ENCODE measurements at places on chromosomes 4 and X.

DNA sequence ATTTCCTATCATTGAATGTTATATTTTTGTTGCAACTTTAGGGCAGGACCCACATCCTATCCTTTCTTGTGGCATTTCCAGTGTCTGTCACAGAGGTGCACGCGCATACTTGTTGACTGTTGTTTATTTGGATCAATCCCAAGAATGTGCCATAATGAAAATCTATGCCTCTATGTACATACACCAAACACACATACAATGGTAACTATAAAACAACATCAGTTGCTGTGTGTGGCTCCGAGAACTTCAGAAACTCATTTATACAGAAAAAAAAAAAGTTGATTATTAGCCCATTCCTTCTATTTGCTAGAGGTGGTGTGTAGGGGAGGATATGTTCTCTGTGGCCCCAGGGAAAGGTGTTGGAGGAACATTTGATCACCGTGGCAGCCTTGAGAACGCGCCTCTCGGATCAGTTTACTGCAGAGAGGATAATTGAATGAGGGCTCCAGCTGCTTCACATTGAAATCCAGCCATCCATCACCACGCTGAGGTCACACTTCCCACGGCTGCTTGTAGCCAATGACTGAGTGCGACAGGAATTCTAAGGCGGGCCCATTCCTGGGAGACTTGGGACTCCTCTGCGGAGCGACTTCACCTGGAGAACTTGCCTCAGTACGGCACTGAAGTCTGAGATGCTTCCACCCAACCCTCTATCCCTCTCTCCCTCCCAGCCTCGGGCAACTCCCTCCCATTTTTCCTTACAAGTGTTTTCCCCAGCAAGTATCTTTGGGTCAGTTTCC, 19.5 kb downstream of the SMPX start:
- no peak for ATAC-seq

DNA sequence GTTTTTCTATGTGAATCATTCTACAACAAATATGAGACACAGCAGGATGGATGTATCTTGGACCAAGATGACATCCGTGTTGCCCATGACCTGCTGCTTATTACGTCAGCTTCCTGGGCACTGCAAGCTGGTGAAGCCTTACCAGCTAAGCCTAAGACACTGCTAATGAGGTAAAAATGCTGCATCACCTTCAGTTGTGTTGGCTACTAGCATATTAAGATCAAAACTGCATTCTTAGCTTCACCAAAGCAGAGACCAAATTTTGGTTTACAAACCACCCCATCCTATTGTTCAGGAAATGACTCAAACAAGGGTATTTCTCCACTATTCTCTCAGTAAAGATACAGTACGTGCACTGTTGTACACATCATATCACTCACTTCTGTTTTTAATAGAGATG, 50.3 kb downstream of the MAML3 start:
- peak; percentile 93 for ATAC-seq

GRCh38 chrX:71147496-71148277, 3.0 kb downstream of the NLGN3 start:
- no peak for ATAC-seq

GRCh38 chr4:42478946-42479345, 81.7 kb downstream of the SHISA3 start:
- ATAC-seq, result no peak

GRCh38 chr4:168167714-168168284, 75.5 kb downstream of the ANXA10 start:
- no peak for ATAC-seq

GRCh38 chrX:141375011-141375760, 132.9 kb upstream of the SPANXC start:
- ATAC-seq, result no peak

DNA sequence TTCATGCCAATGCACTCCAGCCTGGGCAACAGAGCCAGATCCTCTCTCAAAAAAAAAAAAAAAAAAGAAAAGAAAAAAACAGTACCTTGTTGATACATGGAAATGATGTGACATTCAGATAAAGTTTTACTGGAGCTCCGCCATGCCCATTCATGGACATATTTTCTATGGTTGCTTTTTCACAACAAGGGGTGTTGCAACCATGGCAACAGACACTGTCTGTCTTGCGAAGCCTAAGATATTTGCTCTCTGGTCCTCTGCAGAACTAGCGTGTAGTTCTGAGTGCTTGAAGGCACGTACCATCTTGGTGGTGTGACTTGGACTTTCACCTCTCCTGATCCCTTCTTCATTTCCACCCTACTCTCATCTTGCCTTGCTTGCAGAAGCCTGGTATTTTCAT, 53.2 kb downstream of the TBL1X start:
- no peak for ATAC-seq

DNA sequence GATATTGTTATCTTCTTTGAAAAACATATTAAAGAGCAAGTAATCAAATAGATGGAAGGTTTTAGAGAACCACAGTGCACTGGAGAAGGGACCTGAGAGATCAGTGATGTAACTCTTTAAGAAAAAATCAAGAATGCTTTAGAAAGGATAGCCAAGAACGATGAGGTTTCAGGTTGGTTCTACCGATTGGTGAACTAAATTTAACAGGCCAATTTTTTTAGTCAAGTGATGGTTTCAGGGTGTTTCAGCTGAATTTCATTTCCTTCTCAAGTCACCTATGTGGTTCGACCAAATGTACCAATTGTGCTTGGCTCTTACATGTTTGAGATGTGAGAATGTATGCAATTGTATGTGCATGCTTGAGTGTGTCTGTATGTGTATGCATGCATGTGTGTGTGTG, 26.5 kb downstream of the HS3ST1 start:
- no peak for ATAC-seq

GRCh38 chr4:125849869-125850268, 535.1 kb downstream of the FAT4 start:
- no peak for ATAC-seq

DNA sequence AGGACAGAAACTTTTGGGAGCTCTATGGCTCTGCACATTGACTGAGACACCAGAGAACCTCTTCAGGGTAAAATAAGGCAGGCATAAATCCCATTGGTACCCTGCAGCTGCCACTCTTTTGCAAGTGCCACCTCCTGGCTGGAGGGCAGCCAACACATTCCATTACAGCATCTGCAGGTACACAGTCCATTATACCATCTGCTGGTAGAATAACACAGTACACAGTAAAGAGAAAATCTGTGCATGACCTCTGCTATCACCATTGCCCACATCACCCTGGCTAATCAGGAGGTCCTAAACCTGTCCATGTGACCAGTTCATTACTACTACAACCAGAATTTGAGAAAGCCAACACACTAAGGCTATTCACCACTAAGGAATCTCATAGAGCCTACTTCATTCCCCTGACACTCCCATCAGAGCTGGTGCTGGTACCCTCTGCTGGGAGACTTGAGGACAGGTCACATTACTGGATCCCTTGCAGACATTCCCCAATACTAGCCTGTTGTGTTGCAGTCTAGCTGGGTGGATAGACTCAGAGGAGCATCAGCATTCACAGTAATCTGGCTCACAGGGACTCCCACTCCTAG, 176.2 kb upstream of the TACR3 start:
- ATAC-seq, result no peak

- peak; percentile 1 for ATAC-seq
These were observed 909 bp upstream of the SLAIN2 start for GRCh38 chr4:48340276-48340964.

DNA sequence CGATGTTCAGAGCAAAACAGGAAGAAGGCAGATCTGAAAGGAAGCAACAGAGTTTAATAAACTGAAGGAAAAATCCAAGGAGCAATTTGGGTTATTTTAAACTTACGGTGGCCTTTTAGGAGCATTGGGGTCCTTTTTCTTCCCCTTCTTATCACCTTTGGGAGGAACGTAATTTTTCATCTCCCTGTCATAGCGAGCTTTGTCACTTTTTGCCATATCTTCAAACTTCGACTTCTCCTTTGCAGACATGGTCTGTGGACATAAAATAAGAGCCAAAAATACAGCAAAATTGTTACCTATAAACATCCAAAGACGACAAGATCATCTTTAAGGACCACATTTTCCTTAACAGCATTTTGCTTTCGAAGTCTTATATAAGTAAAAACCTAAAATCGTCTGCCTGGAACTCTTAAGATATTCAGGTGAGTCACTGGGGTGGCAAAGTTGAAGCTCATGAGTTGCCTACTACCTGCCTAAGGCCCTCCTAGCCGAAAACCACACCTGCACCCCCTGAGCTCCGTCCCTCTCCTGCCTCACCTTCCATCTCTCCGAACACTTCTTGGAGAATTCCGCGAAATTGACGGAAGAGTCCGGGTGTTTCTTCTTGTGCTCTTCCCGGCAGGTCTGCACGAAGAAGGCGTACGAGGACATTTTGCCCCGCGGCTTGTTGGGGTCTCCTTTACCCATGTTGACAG, 1.0 kb downstream of the HMGB2 start:
- ATAC-seq, result no peak

DNA sequence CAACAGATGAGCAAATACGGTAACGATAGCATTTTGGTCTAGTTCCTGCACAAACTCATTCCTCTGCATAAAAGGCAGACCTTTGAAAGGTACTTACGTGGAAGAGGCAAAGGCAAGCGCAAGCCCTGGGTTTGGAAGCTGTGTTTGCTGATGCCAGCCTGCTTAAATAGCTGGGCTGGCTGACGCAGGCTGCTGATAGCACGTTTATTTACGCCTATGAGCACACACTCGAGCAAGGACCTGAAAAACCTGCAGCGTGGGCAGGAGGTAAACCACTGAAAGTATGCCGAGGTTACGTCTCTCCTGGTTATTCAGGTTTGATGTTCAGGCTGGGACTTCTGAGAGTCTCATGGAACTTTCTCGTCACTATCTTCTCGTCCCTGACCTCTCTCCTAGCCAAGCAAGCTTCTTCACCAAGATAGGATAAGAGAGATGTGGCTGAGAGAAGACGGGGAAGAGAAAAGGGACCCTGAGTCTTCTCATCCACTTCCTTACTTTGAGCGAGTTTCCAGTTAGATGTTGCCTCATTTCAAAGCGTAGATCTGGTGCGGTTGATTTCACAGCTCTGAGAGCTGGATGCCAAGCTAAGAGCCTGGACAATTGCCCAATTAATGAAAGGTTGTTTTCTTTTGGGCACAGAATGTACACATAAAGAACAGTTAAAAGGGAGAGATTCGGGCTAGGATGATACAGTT, at the start of gene HOPX:
TSS of gene HOPX (minus strand) at position 139 of the 695 bp plus-strand sequence. CDS start 23,480 bp downstream, outside the sequence.
- ATAC-seq, result peak; percentile 93

DNA sequence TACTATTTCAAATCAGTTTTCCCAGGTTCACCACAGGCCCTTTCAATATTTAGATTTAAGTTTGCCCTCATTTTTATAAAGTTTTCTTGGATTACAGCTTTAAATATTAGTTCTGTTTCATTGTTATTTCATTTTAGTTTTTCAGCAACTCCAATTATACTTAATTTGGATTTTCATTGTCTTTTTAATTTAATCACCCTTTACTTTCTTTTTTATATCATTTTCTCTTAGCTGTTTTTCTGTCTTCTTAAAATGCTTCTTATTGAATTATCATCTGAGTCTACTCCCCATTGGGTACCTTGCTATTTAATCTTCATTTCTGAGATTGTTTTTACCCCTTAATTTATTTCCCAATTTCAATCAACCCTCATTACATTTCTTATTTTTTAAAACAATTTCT, 160.4 kb downstream of the PAPSS1 start:
- ATAC-seq, result no peak

DNA sequence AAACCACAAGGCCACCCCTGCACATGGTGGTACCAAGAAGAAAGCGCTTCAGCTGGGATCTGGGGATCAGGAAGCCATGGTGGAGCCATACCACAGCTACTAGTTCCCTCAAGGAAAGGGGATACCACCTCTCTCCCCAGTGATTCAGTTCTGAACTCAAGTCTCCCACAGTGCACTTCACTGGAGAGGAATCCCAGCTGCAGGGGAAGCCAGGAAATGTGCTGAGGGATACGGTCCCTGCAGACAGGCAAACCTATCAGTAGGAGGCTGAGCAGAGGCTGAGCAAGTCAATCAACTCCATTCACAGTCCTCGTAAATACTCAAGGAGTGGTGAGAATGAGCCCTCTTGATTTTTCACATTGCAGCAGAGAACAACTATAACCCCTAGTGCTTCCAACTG, 11.0 kb downstream of the TMEM192 start:
- ATAC-seq, result no peak

- no peak for ATAC-seq
These were observed 14.6 kb upstream of the SPRY1 start for GRCh38 chr4:123381996-123382395.

- no peak for ATAC-seq
These were observed 6.7 kb upstream of the TMEM154 start for GRCh38 chr4:152686452-152687013.

GRCh38 chr4:112003231-112003907, 141.9 kb upstream of the FAM241A start:
- ATAC-seq, result no peak

DNA sequence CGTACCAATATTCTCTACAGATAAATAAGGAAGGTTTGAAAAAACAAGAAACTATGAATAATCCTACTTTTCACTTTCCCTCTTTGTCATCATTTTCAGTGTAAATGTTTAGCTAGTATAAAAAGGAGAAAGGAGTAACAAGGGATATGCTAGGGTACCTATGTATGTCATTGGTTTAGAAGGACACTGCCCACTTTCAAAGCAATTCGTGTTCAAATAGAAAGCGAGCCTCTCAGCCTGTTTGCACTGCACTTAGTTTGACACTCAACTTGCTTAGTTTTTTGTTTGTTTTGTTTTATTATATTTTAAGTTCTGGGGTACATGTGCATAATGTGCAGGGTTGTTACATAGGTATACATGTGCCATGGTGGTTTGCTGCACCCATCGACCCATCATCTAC, 21.6 kb upstream of the RXFP1 start:
- ATAC-seq, result no peak

DNA sequence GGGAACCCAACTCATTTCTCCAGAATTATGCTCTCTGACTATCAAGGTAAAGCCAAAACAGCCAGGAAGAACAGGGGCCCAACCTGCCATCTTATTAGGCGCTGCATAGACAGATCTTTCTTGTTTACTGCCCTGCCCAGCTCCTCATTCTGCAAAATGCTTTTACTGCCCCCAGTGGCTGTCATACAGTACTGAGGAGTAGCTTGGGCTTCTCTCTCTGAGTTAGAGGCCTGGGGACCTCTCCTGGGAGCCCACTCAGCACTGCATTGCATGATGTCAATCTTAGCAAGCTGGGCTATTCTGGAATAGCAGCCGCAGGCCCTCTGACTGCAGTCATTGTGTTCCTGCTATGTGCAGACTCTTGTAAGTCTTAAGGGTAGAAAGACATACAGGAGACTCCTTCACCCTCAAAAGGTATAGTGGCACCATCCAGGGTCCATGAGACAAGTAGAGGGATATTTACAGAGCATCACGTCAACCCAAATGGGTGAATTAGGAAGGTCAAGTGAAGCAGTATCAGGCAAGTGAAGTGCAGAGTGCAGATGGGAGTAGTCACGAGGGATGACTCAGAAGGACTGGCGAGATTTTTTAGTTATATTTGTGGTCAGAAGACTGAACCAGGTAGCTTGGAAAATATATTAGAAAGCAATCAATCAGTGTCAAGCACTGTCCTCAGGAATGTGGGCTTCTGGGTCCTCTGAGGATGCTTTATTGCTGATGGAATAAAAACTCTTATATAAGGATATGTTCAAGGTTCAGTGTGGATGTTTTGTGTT, 294.1 kb upstream of the SFRP2 start:
- ATAC-seq, result no peak

DNA sequence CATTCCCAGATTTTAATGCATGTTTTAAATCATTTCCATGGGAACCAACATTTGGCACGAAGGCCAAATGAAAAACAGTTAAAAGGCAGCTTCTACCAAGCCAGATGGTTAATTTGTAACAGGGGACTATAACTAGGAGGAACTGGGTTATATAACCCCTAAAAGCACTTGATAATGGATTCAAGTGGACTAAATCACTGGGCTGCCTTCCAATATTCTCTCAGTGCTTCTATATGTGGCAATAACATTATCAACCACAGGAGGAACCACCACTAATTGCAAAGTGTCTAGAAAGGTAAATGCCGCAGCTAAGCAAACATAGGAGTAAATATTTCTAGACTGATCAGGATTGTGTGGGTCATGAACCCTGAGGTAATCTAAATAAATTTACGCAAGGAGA, 391.5 kb downstream of the UBE2NL start:
- ATAC-seq, result no peak
